ENCODE measurements at places on chromosomes 7 and 10.

- DNase-seq = no peak
Observed at GRCh38 chr7:157789094-157789493, 452.3 kb downstream of the DNAJB6 start.

DNA sequence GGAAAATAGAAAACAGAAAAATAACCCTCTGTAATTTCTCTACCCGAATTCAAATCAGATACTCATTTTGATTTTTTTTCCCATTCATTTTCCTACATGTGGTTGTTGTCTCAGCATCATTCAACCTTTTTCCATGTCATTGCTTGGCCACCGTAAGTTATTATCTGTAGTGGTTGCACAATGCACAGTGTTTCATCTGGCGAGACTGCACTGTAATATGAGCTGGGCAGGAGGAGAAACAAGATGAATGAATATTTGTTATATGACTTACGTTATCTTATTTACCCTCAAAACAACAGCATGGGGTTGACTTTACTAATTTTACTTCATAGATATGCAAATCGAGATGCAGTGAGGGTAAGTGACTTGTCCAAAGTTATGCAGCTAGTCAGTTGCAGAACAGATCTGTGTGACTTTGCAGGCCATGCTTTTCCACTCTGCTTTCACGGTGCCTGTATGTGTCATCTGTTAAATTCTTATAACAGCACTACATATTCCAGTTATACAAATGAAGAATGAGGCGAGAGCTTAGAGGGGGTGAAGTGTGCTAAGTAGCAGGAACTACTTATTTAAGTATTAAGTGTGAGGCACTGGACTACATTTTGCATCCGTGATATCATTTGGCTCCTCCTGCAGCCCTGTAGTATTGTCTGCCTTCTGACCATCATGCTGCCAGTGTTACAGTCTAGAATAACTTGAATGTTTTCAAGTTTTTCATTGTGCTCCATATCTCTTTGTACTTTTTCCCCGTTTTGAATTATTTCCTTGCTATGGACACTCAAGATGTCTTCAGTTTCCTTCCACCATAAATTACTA lies 56.7 kb downstream of the ZMYND11 start:
- DNase-seq = no peak

GRCh38 chr10:15306735-15307280 lies 64.3 kb downstream of the FAM171A1 start:
- no peak for DNase-seq

- no peak for DNase-seq
Observed at GRCh38 chr7:29282819-29283414, 88.3 kb downstream of the CHN2 start.

- no peak for DNase-seq
Observed at GRCh38 chr10:71442859-71443570, 46.3 kb downstream of the CDH23 start.

GRCh38 chr10:1573334-1573969 lies 163.9 kb downstream of the ADARB2 start:
- no peak for DNase-seq

DNA sequence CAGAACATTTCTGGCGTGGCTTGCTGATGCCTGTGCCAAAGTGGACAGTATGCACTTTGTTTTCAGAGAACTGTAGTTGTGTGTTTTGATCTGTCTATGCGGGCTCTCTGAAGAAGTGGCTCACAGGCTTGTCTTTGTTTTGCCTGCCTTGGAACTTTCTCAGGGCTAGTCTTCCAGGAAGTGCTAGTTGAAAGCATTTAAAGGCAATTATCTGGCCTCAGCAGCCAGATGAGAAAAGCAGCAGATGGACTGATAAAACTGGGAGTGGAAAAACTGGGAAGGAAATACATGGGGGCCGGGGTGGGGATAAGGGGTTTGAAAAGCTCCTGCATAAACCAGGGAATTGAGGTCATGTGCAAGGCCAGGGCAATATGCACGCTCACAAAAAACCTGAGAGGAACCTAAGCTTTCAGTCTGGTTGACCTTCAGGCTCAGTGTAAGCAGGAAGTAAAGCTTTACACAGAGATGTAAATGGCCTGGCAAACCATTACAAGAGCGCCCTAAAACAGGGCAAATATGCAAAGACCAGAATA lies 94.5 kb downstream of the ZNF33B start:
- no peak for DNase-seq

- no peak for DNase-seq
Observed at GRCh38 chr7:618539-619367, 99.1 kb upstream of the PDGFA start.

DNA sequence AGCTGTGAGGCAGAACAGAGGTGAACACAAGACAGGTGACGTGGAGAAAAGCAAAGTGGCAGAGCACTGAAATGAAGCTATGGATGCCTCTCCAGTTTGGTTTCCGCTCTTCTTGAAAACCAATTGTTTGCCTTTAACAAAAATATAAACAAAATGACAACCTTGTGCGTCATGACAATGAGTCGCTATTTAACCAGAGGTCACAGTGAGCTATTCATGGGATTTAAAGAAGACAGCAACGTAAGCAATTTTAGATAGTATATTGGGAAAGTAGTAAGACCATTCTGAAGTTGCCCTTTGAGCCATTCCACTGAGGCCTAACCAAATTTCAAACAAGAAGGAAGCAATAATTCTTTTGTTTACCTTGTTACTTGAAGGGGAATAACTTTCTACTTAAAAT lies 15.2 kb upstream of the LRRTM3 start:
- DNase-seq = no peak

- no peak for DNase-seq
Observed at GRCh38 chr7:11714676-11715075, 117.3 kb downstream of the THSD7A start.

GRCh38 chr7:23938937-23939552 lies 229.0 kb downstream of the STK31 start:
- DNase-seq = no peak

DNA sequence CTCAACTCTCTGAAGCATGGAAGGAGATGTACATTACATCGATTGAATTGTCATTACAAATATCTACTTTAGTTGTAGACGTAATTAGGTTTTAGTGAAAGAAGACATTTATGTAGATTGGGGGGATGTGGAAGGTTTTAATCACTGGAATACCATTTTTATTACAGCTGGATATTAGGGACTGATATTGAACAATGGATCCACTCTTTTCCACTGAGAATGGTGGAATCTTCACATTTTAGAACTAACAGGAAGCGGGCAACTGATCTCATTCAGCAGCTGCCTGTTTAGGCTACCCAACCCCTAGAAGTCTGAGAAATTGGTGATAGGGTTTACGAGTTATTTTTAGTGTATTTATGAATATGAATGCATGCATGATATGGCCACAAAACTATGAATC lies 336.2 kb upstream of the LRGUK start:
- DNase-seq = no peak

DNA sequence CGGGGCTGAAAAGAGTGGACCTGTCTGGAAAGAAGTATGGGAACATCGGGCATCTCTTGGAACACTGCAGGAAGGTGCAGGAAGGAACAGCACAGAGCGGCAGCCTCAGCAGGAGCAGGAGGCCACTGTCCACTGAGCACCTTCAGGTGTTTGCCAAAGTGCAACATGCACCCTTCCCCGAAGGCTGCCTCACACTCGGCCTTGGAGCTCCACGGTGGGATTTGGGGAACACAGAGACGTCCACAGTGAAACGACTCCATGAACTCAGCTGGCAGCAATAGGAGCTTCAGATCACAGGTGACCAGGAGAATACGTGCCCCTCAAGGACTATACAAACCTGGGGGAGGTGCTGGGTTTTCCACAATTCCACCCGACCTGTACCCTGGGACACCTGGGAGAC lies 140.3 kb upstream of the RET start:
- DNase-seq = no peak

DNA sequence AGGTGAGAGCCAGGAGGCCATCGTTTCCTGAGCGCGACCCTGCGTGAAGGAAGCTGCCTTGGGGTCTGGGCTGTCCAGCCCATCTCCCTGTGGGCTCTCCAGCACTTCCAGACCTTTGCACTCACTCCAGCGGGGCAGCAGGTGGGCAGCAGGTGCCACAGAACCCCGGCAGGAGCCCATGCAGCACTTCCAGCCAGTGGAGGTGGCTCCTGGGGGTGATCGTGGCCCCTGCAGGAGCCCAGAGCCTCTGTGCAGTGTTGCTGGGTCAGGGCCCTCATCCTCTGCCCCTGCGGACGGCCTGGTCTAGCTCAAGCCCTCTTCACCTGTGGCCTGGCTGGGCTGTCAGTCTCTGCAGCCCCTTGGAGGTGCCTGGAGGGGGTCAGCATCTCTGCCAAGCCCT lies 59.9 kb downstream of the PWWP2B start:
- DNase-seq = no peak

DNA sequence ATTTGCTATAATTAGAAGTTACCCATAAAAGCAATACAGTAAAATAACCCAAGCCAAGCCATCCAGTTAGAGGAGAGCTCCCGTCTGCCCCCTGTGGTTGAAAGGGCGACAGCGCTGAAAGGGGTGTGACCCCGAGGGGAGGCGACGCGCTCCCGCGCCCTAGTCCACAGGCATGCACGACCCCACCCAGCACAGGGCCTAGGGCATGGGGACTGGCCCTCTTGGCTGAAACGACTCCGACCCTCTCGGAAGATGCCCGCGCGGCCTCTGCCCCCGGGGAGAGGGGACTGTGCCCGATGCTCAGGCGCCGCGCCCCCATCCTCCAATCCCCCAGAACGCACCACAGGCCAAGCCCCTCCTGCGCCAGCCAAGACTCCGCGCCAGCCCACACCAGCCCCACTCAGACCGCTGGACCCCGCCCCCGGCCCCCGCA lies 64.0 kb downstream of the CSGALNACT2 start:
- no peak for DNase-seq

- DNase-seq = no peak
Observed at GRCh38 chr7:381211-382042, 91.5 kb downstream of the FOXL3 start.

GRCh38 chr10:72754275-72755032 lies 62.5 kb downstream of the MCU start:
- DNase-seq = no peak

GRCh38 chr10:49579621-49580020 lies 30.5 kb upstream of the SLC18A3 start:
- no peak for DNase-seq

DNA sequence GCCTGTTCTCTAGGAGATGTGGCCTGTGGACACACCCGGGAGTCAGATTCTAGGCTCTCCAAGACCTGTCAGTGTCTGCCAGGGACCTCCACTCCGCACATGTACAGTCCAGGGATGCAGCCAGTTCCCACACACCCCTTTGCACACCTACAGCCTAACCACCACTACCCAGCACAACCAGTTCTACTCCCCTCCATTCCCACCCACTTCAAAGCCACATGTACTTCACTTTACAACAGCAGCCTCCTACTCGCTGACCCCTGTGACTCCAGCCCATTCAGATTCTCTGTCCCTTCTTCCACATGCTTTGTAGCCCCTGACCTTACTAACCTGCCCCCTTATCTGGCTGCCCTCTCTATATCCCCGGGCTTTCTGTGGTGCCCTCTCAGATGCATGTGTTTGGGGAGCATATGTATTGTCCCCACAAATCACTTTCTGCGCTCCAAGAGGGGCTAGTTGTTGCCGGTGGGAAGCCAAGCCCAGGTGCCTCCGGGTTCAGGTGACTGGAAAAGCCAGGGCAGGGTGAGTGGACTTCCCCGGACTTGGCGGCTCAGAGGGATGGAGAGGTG lies 7.2 kb downstream of the LBX1 start:
- DNase-seq = no peak

- no peak for DNase-seq
Observed at GRCh38 chr7:100966542-100967291, 2.6 kb upstream of the MUC12 start.

GRCh38 chr7:151540146-151540545 lies 20.5 kb upstream of the RHEB start:
- no peak for DNase-seq

DNA sequence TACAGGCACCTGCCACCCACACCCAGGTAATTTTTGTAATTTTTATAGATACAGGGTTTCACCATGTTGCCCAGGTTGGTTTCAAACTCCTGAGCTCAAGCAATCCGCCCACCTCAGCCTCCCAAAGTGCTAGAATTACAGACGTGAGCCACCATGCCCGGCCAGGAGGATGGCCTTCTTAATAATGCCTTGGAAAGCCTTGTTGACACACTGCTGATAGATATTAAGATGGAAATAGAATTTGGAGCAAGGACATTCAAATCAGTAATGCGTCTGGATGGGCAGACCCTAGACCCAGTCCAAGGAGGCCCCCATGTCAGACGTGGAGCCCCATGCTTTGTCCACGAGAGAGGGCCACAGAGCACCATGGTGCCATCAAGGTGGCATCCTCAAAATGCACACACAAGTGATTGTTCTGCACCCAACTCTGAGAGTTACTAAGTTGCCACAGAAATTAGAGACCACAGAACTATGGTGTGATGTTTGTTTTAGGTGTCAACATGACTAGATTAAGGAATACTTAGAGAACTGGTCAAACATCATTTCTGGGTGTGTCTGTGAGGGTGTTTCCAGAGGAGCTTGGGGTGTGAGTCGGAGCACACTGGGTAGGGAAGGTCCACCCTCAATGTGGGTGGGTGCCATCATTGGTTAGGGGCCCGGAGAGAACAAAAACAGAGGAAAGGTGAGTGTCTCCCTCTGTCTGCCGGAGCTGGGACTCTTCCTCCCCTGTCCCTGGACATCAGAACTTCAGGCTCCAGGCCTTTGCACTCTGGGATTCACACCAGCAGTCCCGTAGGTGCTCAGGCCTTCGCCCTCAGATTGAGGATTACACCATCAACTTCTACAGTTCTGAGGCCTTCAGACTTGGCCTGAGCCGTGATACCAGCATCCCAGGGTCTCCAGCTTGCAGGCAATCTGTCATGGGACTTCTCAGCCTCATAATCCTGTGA lies 34.5 kb downstream of the EBF3 start:
- no peak for DNase-seq

DNA sequence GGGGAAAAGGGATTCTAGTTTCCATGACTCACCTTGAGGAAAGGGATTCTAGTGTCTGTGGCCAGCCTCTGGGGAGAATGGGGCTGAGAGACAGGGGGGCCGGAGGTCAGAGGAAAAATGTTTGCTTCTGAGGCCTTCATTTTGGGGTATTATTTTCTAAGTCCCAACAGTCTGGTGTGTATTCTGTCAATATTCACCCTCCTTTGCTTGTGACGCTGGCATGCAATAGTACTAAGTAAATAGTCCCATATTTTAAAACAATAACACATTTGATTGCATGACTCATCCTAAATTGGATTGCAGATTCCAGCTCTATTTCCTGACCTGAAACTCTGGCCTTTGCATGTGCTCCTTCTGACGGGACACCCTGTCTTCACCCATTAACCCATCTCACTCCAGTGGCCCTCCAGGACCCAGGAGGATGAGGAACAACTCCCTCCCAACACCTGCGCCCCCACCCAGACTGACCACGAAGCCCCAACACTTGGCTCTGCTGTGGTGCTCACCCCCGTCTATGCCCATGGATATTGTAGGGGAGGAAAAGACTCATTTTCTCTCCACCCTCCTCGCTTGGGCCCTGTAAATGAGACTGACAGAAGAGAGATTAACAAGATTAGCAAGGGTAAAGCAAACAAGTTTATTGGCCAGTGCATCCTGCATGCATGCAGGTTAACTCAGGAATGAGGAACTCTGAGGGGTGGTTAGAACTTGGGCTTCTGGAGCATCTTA lies 495.6 kb upstream of the KLF6 start:
- DNase-seq = no peak

- DNase-seq = no peak
Observed at GRCh38 chr7:50207251-50207564, 97.3 kb upstream of the IKZF1 start.

Data from AG04450 (cell line).